ENCODE measurements at places on chromosomes 7 and 10. TPM values are rescaled to one million over a fixed set of nuclear protein-coding genes. Genes with fewer than 3 reads are reported as not detected.

SPDYE11 gene
- total RNA-seq = not detected

HOXA9 gene
- total RNA-seq = 1.6 TPM

- no peak for DNase-seq
Measured at GRCh38 chr10:104548090-104548489, 93.0 kb upstream of the SORCS3 start.

DNA sequence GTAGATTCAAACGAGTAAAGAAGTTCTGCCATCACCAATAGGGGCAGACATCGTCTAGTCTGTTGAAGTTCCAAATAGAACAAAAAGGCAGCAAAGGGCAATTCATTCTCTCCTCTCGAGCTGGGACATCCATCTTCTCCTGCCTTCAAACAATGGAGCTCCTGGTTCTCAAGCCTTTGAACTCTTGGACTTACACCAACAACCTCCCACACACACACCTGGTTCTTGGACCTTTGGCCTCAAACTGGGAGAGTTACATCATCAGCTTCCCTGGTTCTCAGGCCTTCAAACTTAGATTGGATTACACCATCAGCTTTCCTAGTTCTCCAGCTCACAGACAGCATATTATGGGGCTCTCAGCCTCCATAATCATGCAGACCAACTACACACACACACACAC is 9.8 kb upstream of the GIMAP5 start:
- DNase-seq = no peak

GRCh38 chr7:74292757-74293576 is 3.8 kb downstream of the CLIP2 start:
- DNase-seq = no peak

DNA sequence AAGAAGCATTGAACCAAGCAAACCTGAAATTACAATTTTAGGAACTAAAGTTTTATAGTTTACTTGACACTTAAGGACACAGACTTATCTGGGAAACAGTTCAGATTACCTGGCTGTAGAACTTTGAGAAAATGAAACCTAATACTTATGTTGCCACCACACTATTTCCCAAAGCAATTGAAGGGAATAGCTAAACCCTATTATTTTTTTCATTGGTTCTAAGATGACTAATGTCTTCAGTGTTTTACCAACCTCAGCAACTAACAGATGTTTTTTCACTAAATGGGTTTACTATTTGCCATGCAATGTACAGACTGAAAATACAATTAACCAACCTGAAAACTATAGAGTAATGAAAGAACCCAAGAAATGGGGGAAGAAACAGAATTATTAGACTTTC is 689.6 kb downstream of the SORCS1 start:
- no peak for DNase-seq

DNA sequence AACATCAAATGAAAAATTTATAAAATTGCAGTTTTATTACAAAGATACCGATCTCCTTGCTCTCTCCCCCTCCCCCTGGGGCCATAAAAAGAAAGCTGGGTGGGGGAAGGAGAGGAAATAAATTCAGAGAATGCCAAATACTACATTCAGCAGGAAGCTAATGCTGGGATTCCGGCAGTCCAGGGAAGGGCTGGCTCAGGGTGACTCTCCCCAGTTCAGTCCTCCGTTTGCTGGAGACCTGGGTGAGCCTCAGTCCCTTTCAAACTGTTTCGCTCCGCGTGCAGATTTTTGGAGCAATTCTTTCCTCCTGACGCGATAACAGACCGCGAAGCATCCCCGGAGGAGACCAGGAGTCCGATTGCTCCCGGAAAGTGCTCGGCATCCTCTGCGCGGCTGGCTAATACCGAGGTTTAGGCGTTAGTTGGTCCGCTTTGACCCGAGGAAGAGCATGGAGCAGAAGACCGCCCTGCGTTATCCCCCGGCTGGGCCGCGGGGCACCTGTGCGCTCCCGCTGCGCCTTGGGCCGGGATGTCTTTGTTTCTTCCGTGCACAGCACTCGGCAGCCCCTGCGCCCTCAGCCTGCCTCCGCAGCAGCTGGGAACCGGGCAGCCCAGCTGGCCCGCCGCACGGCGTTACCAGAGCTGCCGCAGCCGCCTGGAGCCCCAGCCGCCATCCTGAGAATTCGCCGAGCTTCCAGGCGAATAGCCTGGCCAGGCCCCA is 3.9 kb upstream of the HOXA2 start:
- DNase-seq = peak; percentile 79

GRCh38 chr10:68560186-68560942 is at the start of gene TET1:
TET1 (plus strand) TSS chr10:68560337; CDS start chr10:68572339, 12,002 bp downstream.
- DNase-seq = no peak

DNA sequence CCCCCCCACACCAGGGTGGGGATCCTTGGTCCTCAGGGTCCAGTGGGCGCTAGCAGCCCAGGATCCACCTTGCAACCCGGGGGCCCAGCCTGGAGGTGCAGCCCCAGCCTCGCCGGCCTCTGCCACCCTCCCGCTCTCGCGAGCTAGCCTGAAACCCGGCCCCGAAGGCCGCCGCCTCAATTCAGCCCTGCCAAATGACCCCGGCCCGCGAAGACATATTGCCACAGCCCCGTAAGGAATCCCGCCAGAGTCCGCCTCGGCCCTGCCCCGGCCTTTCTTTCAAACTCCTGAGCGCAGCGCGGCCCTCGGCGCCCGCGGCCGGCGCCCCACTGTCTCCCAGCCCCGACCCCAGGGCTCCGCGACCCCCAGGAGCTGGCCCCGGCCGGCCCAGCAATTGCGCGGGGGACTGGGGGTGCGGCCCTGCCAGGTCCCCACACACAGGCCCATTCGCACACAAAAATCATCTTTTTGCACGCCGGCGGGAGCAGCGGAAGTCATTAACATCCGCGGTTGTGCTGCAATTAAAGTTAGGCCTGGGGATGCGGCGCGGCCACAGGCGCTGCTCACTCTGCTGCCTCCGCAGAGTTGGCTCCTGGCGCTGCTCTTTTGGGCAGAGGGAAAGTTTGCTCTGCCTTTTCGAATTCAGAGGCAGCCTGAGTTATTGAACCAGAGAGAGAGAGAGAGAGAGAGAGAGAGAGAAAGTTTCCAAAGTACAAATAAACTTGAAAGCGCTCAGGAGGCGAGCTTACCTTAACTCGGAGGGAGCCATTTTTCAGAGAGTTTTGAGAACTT is 4.0 kb downstream of the HOXA5 start:
- DNase-seq = peak; percentile 78

- no peak for DNase-seq
Measured at GRCh38 chr10:22652988-22653481, 61.3 kb downstream of the PIP4K2A start.

GRCh38 chr10:110618230-110618610 is 25.9 kb upstream of the RBM20 start:
- no peak for DNase-seq

- no peak for DNase-seq
Measured at GRCh38 chr7:148556892-148557291, 33.7 kb upstream of the C7orf33 start.
